Activated T-helper 1 cell treated with anti-CD3 and anti-CD28 coated beads, Interleukin-2, amount 50 U/mL, for 16 hours (primary cell): ENCODE measurements at places on chromosomes 5 and 9.

DNA sequence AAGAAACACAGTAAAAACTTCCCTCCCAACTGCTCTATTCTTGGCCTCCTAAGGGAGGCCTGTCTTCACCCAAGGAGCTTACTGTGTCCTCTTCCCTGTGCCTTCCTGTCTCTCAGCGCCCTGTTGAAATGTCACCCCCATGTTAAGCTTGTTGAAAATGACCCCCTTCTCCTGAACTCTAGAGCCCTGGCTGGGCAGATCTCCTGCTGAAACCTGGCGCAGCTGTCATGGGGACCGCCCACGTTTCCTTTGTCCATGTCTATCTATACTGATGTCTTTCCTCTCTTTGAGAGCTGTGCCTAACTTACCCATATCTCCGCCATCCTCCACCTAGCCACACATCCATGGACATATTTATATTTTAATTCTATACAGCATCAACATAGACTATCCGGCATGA is 33.3 kb downstream of the PTCH1 start:
- DNase-seq = no peak

DNA sequence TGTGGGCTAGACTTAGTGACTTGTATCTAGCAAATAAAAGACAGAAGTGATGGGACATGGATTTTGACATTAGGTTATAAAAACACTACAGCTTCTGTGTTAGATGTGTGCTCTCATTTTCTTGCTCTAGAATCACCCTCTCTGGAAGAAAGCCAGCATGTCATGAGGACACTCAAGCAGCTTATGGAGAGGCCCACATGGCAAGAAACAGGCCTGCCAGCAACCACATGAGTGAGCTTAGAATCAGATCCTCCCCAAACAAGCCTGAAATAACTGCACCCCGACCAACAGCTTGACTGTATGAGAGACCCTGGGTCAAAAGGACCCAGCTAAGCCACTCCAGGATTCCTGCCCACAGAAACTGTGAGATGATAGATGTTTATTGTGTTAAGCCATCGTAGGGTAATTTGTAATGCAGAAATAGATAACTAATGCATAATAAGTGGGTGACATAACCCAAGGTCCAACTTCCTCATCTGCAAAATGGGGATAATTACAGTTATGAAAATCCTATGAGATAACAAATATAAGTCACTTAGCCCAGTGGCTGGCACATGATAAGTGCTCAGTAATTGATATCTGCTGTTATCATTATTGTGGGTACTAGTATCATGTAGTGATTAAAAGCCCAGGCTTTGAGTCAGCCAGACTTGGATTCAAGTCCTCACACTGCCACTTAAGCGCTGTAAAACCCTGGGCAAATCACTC is 86.5 kb downstream of the KLHL3 start:
- no peak for DNase-seq

GRCh38 chr5:1270426-1270825 is 24.4 kb downstream of the TERT start:
- DNase-seq = no peak

GRCh38 chr9:33780276-33780675 is 15.1 kb upstream of the PRSS3 start:
- DNase-seq = no peak

DNA sequence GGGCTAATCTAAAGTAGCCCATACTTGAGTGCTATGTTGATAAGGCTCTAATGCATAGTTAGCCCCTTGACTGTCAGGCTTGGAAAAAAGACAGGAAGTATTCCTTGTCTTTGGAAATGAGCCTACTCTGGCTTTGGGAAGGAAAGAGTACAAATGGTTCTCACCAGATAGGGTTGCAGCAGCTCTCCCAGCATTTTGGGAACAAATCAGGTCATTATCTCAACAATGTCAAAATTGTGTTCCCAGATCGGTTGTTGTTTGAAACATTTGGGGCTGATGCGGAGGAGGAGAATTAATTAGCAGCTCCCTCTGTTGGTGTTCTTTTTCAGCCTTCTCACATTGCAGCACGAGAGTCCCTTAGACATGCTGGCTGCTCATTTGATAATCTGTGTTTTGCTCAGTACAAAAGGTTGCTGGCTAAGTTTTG is 294.7 kb upstream of the DMRT1 start:
- DNase-seq = no peak

- DNase-seq = no peak
These were observed 43.0 kb upstream of the KCNV2 start for GRCh38 chr9:2674141-2674824.

DNA sequence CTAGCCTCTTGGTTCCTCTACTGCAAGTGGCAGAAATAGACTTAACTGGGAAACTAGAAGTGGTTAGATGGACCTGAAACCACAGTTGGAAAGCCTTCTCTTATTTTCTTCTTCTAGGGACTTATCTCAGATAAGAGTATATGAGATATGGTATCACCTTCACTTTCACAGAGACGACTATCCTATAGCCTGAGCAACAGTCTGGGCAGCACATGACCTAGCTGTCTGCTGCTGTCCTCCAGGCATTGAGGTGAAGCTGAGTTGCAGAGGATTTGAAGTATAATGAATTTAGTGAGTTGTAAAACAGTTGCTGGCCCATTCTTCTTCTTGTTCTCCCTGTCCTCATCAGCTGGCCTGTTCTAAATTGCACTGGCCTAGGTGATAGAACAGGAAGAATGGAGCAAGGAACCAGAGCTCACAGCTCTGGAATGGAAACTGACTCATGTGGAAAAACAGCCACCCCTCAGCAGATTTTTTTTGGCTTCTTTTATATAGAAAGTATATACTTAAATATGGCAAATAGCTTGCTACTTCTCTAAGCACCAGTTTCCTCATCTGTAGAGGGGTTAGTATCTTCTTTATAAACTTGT is 27.8 kb downstream of the RECK start:
- no peak for DNase-seq

DNA sequence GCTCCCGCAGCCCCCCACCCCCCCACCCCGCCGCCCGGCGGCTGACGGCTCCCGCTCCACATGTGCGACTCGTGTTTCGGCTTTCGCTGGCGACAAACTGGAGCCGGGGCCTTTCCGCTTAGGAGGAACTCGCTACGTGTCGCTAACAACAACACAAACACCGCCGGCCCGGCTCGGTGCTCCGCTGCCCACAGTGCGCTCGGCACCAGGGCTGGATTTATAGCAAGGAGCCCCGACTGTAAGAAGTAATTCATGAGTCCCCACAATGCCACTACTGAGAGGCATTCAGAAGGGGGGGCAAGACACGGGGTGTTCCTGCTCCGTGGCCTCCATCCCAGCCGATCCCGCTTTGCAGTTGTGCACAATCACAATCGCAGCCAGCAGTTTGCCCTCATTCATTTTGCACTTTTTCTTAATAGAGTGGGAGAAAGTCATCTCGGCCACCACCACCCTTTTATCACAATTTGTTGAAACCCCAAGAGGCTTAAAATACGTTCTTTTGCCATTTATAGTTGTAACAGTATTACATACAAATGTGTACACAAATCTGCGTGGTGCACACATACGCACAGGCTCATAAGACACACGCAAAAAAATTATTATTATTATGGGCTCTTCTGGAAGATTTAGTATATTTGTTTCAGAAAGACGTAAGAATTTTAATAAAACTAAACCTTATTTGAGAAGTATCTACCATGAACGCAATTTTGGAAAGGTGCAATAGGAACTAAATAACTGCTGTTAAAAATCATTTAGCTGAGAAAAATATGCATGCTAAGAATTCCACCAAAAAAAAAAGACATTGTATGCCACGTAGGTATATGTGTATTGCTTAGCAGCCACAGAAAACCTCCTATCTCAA is 48.1 kb downstream of the EBF1 start:
- DNase-seq = no peak
